ENCODE measurements at places on chromosomes 13 and 19.

- DNase-seq: no peak
Measured at GRCh38 chr13:108816375-108816774, 187.0 kb downstream of the MYO16 start.

DNA sequence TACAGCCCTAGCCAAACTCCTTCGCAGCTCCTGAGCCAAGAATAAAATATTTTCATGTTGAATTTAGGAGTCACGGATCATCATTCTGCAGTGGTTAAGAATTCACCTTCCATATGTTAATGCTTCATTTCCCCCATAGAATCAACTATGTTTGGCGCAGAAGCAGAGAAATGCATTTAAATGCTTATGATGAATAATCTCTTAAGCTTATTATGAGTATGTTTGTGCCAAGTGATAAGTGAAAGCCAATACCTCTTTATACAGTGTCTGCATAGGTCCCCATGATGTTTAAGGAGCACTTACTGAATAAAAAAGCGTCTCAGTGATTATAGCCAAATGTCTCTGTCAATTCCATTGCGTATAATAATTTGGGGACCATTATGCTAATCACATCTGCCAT is 32.7 kb upstream of the POMP start:
- no peak for DNase-seq

DNA sequence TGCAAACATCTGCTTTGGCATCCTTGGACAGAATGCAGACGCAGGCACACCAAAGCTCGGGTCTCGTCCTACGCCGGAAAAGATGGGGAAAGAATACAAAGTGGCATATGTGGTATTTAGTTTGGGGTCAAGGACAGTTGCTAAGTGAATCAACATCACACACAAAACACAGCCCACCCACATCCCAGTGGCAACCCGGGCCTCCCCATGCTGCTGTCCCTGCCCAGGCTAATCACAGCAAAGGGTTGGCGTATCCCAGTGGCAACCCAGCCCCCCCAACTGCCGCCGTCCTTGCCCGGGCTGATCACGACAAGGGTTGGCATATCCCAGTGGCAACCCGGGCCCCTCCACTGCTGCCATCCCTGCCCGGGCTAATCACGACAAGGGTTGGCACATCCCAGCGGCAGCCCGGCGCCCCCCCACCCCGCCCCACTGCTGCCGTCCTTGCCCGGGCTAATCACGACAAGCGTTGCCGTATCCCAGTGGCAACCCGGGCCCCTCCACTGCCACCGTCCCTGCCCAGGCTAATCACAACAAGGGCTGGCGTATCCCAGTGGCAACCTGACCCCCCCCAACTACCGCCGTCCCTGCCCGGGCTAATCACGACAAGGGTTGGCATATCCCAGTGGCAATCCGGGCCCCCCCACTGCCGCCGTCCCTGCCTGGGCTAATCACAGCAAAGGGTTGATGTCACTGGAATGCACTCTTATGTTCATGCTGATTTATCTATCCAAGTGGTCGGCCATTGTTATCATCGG is 167.8 kb upstream of the SOX1 start:
- DNase-seq: no peak

DNA sequence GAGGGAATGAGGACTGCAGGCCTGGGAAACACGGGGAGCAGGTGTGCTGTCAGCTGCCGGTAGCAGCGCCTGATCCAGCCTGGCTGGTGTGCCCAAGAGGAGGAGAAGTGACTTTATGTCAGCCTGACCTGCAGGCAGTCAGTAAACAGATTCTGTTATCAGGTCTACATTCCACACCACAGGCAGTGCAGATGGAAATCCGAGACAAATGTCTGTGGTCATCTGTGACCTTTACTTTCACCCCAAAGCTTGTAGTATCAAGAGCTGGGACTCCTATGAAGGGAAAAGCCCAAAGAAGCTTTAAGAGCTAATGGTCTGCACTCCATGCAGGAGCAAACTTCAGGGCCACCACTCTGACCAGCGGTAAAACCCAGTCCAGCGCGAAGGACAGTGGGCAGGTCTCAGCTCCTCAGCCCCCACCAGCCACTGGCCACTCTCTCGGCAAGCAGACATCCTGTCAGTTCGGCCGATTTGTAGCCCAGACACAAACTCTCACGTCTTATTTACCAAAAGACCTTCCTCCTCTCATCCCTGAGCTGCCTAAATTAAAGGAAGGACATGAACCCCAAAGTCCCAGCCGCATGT is 7.7 kb downstream of the EPS15L1 start:
- no peak for DNase-seq

DNA sequence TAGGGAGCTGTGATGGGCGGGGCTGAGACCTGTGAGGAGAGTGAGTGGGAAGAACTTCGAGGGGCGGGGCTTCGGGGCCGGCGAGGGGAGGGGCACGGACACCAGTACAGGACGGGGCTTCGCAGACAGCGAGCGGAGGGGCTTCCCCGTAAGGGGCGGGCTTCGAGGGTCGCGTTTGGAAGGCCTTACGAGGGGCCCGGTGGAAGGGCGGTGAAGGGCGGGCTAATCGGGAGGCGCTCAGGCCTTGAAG is 4.1 kb upstream of the EMP3 start:
- DNase-seq: peak; percentile 98

GRCh38 chr19:21698215-21698614 is 69.2 kb downstream of the ZNF100 start:
- no peak for DNase-seq
